ENCODE measurements at places on chromosomes 5 and 9.

DNA sequence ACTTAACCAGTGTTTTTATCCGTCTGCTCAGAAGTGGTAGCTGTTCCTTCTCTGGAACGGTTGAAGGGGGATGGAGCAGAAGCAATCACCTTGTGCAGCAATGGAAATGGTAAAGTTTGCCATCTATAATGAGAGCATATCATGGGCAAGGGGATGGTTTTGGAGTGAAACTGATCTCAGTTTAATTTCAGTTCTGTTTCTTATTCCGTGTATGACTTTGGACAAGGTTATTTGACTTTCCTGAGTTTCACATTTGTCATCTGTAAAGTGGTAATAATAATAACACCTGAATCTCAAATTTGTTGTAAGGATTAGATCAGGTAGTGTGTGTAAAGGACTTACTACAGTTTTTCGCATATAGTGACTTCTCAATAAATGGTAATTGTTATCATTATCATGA, 106.1 kb downstream of the PCSK1 start:
- DNase-seq, result no peak

DNA sequence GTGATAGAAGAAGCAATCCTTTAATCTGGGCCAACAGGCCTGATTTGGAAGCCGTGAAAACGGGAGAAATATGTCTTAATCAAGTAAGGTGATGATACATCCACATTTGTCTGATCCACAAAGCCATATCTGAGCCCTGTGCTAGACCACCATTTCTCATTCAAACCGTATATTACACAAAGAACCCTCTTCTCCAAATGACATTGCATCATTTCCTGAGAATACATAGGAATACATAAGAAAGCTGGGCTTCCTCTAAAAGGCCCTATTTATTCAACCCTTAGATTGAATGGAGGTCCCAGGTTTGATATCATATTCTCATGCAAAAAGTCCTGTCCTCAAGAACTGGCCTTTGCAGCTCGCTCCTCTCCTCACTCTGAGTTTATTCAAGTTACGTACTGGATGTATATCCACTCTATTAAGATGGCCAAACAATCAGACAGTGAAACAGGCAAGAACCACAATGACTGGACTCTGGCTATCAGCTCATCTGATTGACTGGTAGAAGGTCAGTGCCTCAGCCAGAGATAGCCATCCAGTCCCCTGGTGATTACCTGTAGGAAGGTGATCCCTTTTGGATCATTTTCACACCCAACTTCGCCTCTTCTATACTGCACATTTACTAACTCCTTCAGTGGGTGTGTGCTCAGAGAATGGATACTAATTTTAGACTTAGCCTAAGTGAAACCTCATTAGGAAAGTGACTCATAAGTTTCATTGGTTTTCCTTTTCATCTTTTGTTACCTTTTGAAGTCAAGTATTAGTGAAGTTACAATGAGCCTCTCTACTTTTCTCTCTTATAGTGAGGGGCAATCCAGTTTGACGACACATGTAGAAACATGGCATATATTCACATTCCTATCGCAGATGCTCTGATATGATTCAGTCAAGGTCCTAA, 167.6 kb upstream of the WWC1 start:
- no peak for DNase-seq

GRCh38 chr5:1513326-1514026, 10.3 kb downstream of the LPCAT1 start:
- DNase-seq, result no peak

- DNase-seq, result no peak
Measured at GRCh38 chr9:134604834-134605233, 36.8 kb upstream of the COL5A1 start.

- DNase-seq, result no peak
Measured at GRCh38 chr5:138336952-138337684, 948 bp upstream of the FAM53C start.

- DNase-seq, result peak; percentile 69
Measured at GRCh38 chr9:133726401-133727276, 11.5 kb downstream of the SARDH start.

GRCh38 chr5:97980291-97980690, 793.2 kb upstream of the RGMB start:
- DNase-seq, result no peak

- no peak for DNase-seq
Measured at GRCh38 chr5:167855818-167856217, 435.6 kb upstream of the WWC1 start.

DNA sequence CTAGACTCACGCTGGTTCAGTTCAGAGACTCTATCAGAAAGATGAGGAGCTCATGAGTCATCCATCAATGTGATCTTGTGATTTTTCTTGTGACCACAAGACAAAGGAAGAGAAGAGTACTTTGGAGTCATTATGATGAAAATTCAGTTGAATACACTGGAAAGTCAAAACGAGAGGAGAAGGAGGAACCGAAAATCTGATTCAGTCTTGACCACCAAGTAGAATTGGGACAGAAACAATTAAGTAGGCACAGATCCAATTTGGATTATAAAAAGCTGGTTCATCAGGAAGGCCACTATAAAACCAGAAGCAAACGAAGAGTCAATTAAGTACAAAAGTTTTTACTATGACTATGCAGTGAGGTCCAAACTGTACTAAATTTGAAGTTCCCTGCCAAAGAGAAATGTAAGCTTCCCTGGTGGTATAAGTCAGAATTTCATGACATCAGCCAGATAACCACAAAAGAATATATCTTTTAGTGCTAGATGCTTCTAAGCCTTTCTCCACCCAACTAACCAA, 90.9 kb downstream of the THBS4 start:
- peak; percentile 36 for DNase-seq

DNA sequence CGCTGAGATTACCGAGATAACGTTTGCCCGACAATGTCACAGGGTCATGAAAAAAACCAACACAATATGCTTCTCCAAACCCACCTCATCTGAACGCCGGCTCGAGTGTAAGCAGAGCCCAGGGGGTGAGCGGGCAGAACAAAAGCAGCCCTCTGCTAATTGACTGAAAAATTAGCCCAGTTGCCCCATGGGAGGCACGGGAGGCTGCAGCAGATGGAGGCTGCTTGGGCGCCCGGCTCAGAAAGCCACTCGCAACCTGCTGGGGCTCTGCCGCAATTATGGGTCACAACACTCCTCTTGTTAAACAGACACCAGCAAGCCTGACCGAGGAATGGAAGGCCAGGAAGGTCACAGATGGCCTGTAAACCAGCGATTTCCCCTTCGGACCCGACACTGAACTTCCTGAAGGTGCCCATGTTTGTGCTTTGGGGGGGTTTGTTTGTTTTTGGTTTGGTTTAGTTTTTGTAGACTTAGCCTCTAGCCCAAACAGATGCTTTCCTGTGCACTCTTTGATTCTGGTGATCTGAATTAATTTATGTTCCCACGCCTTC, 104.6 kb upstream of the IRX1 start:
- no peak for DNase-seq

DNA sequence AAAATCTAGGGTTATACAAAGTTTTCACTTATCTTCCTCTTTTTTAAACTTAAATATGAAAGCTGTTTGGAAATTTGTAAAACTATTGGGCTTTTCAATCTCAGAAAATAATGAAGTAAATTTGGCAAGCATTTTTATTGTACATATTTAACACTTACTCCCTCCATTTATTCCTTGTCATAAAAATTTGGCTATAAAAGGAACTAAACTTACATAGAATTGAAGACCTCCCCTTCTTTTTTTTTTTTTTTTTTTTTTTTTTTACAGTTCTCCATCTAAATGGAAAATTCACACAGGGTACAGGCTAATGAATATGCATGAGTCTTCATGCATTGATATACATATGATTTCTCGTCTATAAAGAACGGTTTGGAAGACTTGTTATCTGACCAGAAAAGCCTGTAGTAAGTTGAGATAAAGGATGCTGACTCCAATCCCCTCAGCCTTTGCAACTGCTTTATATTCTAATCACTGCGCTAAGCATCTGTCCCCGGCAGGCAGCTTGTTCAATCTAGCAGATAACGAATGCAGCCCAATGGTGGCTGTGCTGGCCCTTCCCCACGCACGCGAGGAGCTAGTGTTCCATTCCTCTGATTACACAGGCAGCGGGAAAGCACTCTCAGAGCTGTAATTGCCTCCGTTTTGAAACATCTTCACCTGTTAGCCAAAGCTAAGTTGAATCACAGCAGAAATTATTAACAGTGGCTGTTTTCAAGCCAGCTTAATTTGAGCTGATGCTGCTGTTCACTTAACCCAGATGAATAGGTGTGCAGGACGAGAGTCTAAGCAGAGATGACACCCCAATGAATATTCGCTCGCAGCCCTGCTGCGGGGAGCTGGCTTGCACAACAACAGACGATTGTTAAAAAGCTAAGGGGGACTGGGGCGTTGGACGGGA, 453.8 kb upstream of the ZNF608 start:
- DNase-seq, result no peak

DNA sequence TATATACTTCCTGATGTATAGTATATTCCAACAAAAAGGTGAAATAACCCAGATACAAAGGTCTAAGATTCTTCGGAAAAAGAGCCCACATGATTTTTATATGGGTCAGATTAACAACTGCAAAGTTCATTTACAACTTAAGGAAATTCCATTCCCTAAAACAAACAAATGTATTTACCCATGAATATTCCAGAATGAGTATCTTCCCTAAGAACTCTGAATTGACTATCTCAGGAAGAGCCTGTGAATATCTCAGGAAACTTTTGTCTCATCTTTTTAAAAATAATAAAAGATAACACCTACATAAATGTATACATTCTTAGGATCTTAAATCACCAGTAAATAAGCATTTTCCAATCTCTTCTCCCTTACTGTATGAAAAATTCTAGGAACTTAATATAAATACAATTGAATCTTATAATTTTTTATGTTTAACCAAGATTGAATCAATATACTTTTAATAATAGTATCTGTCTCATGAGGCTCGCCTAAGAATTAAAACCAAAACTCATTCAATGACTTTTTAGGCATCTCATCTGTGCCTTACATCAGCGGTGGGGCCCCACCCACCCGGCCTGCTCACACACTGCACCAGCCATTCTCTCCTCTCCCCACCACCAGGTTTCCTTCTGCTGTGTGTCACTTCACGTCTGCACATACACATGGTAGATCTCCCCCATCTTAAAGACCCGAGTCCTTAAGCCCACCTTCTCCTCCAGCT, 78.1 kb downstream of the RAPGEF1 start:
- peak; percentile 73 for DNase-seq

GRCh38 chr5:2147504-2148311, 265.0 kb upstream of the IRX4 start:
- no peak for DNase-seq

- no peak for DNase-seq
Measured at GRCh38 chr9:3348169-3348568, 177.6 kb downstream of the RFX3 start.

DNA sequence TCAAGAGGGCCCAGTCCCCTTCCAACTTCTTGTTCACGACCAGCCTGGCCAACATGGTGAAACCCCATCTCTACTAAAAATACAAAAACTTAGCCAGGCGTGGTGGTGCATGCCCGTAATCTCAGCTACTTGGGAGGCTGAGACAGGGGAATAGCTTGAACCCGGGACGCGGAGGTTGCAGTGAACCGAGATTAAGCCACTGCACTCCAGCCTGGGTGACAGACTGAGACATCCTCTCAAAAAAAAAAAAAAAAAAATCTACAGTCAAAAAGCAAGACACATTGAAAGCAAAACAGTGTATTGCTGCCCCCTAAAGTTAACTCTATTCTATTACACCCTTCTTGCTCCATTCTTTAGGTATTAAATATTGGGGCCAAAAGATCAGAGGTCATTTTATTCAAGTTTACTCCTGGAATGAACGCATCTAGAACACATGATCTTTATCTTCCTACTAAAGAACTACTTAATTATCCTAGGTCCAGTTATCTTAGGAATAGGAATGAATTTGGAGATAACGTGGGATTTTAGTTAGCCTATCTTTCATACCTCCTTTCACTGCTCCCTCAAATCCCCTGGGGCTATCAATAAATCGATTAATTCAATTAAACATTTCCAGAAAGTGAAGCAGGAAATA, 2.4 kb downstream of the ATG12 start:
- peak; percentile 76 for DNase-seq

GRCh38 chr5:54222336-54222735, 88.0 kb downstream of the ARL15 start:
- no peak for DNase-seq

DNA sequence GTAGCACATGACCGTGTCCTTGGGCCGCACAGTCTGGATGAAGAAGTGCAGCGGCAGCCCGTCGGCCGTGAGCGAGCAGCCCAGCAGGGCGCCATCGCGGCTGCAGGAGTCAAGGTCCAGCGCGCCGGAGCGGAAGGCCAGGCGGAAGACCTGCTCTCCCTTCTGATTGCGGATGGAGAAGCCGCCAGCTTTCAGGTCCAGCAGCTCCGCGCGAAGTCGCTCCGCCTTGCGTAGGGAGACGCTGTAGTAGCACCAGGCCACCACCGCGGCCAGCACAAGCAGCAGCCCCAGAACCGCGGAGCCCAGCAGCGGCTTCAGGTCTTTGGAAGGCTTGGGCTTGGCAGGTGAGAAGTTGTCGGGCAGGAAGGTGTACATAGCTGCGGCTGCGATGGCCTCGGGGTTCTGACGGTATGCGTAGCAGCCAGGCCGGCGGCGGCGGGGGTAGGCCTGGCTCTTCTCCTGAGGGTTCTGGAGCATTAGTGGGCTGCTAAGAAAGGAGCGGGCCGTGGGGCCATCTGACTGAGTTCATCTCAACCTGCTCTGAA, 4.2 kb downstream of the MYORG start:
- DNase-seq, result no peak

GRCh38 chr5:89395111-89395510, 512.1 kb upstream of the MEF2C start:
- no peak for DNase-seq

Measured in CD4-positive, alpha-beta T cell treated with Interleukin-10 for 1 hour (primary cell).